Astrocyte (in vitro differentiated cells and primary cell): ENCODE measurements at places on chromosomes 7 and 10. TPM values are rescaled to one million over a fixed set of nuclear protein-coding genes. Genes with fewer than 3 reads are reported as not detected.
A peak's percentile ranks its signal among the peaks of the same experiment; 100 is the strongest.

DNA sequence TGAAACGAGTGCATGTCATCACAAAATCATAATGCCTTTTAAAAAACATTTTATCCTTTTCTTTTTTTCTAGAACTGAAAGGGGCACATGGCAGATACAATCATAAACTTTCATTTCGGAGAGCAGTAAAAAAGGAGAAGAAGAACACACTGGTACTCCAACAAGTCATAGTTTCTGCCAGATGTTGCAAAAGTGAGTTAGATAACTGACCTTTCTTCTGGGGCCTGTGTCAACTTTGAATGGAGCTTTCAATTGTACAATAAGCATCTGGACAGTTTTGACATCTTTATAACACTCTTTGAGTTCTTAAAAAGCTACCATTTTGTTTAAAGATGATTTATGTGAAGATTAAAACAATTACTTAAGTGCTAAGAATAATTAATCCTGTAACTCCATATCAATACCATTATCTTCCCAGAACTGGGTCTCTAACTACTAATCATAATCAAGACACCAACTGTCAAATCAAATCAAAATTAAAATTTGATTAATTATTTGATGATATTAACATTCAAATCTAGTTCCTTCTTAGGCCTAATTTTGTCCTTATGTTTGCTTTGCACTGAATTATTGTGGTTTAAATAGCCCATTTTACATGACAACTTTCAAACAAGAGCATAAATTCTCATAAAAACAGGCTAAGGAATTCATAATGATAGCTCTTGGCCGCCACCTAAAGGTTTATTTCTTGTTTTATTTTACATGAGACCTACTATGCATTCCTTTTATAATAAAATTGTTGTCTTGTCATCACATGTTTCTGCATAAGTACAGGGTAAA, 19.5 kb upstream of the ITGB8 start:
- H3K4me1 ChIP-seq = peaks cover 18% of the 10 kb centered on the region
- no peak overlapping the region for H3K4me3 ChIP-seq
- no peak for DNase-seq
- H3K27me3 ChIP-seq = no peaks in the 10 kb centered on the region

DNA sequence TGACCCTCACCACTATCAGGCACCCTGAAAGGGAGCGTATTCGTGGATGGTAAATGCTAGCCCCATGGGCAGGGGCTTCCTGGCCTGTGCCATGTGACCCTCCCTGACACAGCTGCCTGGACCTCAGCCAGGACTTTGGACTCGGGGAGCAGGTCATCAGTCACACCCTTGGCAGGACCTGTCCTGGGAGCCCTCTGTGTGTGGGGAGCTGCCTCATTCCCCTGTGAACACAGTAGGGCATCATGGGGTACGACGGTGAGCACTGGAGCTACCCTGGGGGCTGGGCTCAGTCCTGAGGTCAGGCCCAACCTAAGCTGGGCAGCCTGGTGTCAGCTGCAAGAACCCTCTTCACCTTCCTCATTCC, 129.3 kb upstream of the FAM20C start:
- H3K4me3 ChIP-seq = no peak overlapping the region
- no peaks in the 10 kb centered on the region for H3K27me3 ChIP-seq
- H3K4me1 ChIP-seq = peaks cover 21% of the 10 kb centered on the region

- H3K27me3 ChIP-seq = no peaks in the 10 kb centered on the region
- H3K4me1 ChIP-seq = no peaks in the 10 kb centered on the region
Observed at GRCh38 chr7:106222545-106222944, 62.2 kb downstream of the NAMPT start.

DNA sequence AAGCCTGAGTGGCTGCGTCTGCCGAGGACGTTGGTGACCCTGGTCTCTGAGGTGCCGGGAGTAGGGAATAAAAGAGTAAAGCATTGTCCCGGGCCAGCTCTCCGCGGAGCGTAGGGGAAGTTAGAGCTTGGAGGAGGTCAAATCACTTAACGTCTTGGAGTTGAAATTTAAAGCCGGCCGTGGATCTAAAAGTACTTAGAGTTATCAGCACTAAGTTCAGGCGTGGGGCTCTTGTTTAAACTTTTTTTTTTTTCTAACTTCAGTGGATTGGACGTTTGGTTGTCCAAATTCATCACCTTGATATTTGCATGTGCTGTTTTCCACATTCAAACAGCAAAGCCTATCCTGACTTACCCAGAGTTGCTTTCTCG, 700 bp downstream of the NIPSNAP2 start:
- peak overlapping the region; percentile 69 for H3K4me3 ChIP-seq
- no peaks in the 10 kb centered on the region for H3K27me3 ChIP-seq

UNCX gene
- total RNA-seq = not detected in 2 replicates

FXYD4 gene
- not detected in 2 replicates for total RNA-seq

PTF1A gene
- not detected in 2 replicates for total RNA-seq

DNA sequence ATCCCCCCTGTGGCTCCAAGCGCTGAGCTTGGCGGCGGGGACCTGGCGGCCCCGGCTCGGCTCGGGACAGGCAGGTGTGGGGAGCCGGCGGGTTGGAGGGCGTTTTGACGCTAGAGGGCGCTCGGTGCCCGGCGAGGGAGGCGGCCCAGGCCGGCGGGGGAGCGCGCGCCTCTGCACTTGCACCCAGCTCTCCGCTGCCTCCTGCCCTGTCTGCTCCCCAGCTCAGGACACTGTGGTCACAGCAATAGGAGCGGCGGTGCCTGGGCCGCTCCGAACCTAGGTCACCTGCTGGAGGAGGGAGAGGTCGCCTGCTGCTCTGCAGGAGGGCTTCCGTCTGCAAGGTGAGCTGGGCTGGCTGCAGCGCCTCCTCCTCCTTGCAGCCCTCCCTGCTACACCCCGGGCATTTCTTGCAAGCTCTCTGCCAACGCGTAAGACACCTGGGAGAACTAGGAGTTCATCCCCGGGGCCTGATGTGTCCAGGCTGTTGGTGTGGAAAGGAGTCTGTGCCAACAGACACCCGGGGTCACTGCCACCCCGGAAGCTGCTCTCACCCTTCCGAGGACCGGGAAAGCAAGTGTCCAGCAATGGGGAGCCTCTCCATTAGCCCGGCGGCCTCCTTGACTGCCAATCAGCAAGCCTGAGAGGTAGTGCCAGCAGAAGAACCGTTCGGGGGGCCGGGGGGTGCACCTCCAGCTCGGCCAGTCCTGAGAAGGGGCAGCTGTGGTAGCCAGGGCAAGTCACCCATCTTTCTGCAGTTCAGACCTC, 620.4 kb downstream of the GALNT17 start:
- no peak for DNase-seq
- no peak overlapping the region for H3K4me3 ChIP-seq
- peaks cover 2% of the 10 kb centered on the region for H3K27me3 ChIP-seq
- H3K36me3 ChIP-seq = no peaks in the 10 kb centered on the region
- no peak overlapping the region for H3K27ac ChIP-seq

DNA sequence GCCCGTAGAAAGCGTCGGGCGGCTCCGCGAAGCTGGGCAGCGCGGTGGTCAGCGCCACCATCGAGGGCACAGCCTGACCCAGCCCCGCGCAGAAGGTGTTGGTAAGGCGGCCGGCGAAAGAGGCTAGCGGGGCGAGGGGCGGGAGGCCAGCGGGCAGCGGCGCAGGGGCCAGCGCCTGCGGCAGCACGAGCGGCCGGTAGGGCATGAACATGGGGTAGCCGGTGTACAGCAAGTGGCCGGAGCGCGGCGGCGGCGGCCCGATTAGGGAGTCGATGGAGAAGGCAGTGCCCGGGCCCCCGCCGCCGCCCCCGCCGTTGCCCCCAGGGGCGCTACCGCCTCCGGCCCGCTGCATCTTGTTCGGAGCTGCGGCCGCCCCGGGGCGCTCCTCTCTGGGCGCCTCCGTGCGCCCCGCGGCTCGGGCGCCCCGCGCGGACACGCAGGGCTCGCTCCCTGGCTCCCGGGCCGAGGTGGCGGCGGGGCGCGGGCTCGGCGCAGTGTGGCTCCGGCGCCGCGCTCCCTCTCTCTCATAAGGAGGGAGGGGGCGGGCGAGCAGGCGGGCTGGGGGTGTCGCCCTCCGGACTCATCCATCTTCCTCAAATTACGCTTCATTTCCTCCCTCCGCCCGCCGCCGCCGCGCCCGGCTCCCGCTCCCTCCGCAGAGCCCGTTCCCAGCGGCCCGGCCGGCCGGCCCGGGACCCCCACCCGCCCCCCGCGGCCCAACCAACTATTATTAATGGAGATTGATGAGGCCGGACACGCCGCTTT, at the start of gene GBX1:
TSS of gene GBX1 (minus strand) at position 498 of the 765 bp plus-strand sequence. CDS start at position 352, 146 bp downstream.
- DNase-seq = peak; percentile 7
- H3K4me3 ChIP-seq = peak within 1 kb of the TSS; percentile 17
- H3K4me1 ChIP-seq = peaks cover 3% of the 10 kb centered on the region
- no peak within 1 kb of the TSS for H3K27ac ChIP-seq

DNA sequence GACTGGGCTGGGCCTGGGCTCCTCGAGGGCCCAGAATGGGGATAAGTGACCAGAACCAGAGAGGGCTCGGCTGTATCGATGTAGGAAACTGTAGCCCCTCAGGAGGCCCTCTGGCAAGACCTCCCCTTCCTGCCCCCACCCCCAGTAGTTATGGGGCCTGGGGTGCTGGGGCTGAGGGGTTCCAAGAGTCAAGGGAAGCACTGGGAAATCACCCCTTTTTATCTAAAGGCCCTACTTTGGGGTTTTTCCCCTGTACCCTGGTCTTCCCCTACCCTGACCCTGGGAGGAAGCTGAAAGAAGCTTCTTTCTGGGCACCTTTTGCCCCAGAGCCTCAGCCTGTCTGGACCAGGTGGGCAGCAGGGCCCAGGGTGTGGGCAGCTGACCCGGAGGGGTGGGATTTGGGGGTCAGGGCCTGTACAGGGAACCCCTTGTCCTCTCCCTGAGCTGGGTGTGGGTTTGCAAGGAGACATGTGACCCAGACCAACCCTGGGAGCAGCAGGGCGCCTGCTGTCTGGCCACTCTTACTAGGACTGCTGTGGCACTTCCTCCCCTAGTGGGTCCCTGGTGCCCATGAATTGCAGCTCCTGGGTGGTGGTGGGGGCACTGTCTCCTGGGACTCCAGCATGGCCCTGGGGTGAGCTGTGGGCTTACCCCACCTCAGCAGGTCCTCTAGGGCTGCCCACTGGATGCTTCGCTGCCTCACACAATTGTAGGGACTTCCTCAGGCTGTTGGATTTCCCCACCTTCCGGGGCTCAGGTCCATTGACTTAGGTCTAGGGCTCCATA, 1.5 kb downstream of the IRF5 start:
- no peak for DNase-seq
- peaks cover 39% of the 10 kb centered on the region for H3K27me3 ChIP-seq
- no peak overlapping the region for H3K27ac ChIP-seq

DNA sequence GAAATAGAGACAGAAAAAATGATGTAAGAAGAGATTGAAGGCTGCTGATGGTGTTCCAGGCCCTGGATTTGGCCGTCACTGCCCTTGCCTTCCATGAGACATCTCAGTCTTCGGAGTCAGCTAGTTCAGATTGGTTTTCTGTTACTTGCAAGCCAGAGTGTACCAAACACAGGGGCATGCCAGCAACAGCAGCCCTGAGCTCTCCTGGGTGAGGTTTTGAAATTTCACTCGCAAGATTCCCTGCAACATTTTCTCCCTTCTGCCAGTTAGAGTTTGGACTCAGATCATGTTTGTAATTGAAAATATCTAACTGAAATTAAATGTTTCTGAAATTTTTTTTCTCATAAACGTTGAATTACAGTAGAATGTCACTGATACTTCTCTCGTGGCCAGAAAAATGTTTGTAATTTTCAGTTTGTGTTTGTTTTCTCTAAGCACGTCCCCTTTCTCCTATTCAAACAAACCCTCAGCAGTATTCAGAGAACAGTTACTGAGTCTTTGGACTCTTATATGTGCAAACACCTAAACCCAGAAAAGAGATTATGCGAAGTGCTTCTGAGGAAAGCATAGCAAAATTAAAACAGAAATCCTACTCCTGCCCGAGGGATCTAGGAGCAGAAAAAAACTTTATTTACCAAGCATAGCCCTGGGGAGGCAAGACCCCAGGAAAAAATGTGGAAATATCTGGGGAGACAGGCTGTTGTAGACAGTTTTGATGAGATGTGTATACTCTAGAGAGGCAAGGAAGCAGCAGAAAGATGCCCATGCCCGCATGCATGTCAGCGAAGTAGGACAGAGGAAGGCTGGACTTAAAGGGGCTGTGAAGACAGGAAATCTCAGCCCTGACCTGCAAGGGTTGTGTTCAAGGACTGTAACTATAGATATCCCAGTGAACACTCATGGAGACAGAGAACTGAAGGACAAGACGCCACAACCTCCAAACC, 43.0 kb upstream of the NAMPT start:
- H3K27me3 ChIP-seq = no peaks in the 10 kb centered on the region
- peaks cover 14% of the 10 kb centered on the region for H3K4me1 ChIP-seq
- no peak for DNase-seq
- no peak overlapping the region for H3K27ac ChIP-seq
- no peaks in the 10 kb centered on the region for H3K36me3 ChIP-seq
- H3K4me3 ChIP-seq = no peak overlapping the region

DNA sequence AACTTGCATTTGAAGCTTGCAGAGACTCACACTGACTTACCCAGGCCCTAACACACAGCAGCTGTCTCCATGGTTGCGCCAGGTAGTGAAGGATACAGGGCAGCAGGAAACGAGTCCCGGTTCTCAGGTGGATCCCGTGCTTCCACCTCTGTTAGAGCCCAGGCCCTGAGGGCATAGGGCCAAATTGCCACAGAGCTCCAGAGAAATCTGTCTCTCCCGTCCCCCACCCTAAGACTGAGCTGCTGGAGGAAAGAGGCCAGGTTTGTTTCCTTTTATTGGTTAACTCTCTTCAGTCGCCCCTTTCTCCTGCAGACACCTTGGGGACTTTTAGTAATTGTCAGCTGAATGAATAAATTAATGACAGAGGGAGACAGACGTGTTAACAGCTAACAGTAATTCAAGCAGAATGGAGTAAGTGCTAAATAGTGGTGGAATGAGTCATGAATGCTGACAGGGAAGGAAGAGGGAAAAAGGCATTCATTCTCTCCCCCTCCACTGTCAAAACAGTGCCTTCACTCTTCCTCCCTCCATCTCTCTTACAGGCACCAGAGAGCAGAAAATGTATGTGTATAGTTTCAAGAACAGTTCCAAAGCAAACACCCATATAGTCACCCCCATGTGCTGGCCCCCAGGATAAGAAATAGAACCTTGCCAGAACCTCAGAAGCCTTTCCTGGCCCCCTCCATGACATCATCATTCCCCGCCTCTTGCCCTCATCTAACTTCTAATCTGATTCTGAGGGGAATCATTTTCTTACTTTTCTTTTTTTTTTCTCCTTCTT, 16.8 kb upstream of the DLG5 start:
- H3K27me3 ChIP-seq = no peaks in the 10 kb centered on the region
- peak; percentile 82 for DNase-seq
- no peak overlapping the region for H3K4me3 ChIP-seq
